NCI-H1417 (cell line): ENCODE measurements at places on chromosomes 1 and 21.

DNA sequence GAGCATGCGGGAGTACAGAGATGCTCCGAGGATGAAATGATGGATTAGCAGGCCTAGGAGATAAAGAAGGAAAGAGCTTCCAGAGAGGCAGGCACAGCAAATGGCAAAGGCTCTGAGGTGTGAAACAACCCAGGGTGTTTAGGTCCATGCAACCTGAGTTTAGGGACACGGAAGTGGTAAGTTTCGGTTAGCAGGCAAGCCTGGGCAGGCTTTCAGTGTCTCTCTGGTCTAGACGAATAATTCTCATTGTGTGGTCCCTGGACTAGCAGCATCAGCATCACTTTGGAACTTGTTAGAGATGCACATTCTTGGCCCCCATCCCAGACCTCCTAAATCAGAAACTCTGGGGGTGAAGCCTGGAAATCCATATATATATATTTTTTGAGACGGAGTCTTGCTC, 18.6 kb downstream of the NKAIN1 start:
- DNase-seq, result no peak

GRCh38 chr1:1364266-1364665, 5.9 kb upstream of the MXRA8 start:
- no peak for DNase-seq

GRCh38 chr1:112454316-112454715, 54.4 kb upstream of the WNT2B start:
- DNase-seq, result no peak

DNA sequence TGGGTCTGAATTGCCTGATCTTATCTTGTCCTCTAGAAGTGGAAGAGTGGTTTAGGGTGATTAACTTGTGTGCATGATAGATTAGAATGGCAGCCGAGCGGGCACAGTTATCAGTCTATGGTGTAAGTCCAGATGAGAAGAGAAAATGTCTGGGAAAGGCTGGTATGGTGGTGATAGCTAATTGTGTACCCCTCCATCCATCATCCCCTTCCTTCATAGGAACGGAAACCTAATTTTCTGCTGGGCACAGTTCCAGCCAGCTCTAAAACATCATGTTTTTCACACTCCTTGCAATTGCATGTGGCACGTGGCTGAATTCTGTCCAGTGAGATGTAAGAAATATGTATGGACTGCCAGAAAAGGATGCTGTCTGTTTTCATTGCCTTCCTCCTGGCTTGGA, 40.9 kb upstream of the ZP4 start:
- DNase-seq, result no peak

- DNase-seq, result no peak
Observed at GRCh38 chr1:53963460-53963859, 17.3 kb downstream of the LRRC42 start.

DNA sequence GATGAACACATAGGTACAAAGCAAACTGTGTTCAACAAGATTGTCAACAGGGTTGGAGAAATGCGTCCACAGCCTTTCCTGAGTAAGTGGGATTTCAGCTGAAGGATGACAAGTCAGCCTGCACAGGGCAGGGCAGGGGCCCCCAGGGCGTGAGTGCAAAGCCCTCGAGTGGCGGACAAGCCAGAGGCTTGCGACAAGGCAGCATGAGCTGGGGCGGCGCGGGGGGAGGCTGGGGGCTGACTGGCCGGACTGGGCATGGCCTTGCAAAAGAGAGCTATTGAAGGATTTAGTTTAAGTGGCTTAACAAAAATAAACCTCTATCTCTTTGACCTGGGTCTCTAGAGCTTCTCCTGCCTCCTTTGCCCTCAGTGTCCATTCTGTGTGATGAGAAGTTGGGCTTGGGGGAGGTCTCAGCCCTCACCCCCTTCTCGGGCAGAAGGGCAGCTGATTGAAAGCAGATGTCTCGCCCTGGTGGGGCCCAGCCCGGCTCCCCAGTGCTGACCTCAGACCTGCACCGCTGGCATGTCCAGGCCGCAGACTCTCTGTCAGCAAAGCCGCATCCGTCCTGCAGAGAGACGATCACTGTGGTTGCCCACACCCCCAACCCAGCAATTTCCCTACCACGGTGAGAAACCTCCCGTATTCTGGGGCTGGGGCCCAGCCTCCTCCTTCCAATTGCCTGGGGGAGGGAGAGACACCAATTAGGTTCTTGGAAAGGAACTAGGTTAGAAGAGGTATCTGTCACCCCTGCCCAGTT, 24.3 kb upstream of the EPS8L3 start:
- no peak for DNase-seq

DNA sequence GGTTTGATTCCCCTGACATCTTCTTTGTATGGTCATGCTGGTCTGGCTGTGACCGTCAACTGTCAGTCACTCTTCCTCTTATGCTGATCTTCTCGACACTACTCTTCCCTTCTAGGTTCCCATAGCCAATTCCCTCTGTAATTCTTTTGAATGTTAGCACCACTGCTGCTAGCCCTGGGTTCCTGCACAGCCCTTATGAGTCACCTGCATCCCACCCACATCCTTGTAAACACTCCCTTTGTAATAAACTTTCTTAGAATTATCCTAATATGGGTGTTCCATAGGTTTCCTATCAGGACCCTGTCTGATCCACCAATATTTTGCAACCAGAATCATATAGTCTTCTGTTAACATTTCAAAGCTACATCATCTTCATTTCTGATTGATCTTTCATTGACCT, 37.1 kb downstream of the JUN start:
- no peak for DNase-seq

- no peak for DNase-seq
Observed at GRCh38 chr21:45522381-45522780, 19.9 kb downstream of the SLC19A1 start.

- no peak for DNase-seq
Observed at GRCh38 chr21:38297194-38297631, 40.4 kb downstream of the KCNJ15 start.

- no peak for DNase-seq
Observed at GRCh38 chr1:169426174-169426705, 1.0 kb downstream of the CCDC181 start.

DNA sequence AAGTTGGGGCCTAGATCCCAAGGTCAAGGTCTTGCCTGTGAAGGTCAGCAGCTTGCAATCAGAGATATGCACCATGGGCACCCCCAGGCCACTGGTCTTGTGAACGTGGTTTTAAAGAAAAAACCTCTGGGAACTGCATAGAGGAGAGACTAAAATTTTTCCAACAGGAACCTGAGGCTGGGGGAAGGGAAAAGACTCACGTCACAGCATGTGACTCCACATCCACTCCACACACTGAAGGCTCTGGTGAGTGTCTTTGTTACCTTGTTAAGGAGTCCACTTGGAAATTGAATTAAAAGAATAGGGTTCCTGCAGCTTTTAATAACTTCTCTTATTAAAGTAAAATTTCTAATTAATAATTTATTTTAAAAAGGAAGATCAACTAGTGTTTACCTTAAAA, 224.9 kb downstream of the DAB1 start:
- DNase-seq, result no peak

DNA sequence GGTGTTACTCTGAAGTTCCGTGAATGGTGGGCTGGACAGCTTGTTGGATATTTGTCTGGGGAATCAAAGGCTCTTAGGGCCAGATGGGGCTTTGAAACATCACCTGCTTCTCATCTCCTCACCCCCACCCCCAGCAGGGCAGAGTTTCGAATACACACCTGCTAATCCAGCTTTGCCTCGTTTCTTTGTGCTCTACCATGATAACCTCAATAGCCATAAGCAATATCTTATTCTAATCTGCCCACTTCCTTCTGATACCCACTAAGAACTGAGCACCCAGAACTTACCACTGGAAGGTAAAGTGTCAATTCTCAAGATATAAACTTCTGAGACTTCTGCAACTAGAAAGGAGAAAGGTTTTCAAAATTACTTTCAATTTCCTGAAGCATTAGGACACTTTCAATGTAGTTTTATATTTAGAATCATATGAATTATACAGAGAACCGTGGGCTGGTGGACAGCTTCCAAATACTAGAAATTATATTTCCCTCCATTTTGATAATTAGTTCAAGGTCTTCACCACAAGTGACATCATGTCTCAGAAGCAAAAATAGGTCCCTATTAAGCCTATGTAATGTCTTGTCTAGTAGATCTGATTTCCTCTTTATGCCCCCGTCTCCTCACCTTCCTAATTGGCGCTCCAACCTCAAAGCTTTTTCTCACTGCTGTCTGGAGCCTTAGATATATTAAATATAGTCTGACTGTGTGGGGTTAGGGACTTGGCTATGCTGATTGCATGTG, 64.4 kb upstream of the NEK2 start:
- DNase-seq, result no peak

- DNase-seq, result no peak
Observed at GRCh38 chr1:235076504-235077162, 52.0 kb downstream of the TOMM20 start.

DNA sequence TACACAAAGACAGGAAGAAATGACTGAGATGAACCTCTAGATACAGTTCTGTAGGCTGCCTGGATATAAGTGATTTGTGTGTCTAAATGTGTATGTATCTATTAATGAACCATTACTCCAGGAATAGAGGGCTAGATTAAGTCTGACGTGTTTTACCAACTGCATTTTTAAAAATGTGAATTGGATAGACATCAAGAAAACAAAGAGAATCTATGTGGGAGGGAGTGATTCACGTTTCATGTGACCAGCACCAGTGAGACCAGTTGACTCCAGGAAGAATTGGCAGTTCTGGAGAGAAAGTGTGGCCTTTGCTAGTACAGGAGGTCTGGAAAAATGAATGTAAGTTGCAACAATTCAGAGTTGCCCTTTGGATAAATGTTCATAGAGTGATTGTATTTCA, 53.4 kb upstream of the RGS21 start:
- DNase-seq, result no peak

- no peak for DNase-seq
Observed at GRCh38 chr1:157252473-157252872, 114.3 kb upstream of the ETV3 start.

DNA sequence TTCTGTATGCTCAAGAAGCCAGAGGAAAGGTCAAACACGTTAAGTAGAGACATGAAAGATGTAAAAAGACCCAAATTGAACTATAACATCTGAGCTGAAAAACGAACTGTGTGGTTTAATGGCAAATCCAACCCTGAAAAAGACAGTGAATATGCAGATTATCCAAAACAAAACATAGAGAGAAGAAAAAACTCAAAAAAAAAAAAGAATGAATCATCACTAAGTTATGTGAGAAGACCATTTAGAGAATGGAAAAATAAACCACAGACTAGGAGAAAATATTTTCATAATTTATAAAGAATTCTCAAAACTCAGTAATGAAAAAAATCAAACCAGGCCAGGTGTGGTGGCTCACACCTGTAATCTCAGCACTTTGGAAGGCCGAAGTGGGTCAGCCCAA, 253.3 kb downstream of the PLPP3 start:
- DNase-seq, result no peak

- DNase-seq, result no peak
Observed at GRCh38 chr1:178645808-178646200, 79.2 kb upstream of the RALGPS2 start.

DNA sequence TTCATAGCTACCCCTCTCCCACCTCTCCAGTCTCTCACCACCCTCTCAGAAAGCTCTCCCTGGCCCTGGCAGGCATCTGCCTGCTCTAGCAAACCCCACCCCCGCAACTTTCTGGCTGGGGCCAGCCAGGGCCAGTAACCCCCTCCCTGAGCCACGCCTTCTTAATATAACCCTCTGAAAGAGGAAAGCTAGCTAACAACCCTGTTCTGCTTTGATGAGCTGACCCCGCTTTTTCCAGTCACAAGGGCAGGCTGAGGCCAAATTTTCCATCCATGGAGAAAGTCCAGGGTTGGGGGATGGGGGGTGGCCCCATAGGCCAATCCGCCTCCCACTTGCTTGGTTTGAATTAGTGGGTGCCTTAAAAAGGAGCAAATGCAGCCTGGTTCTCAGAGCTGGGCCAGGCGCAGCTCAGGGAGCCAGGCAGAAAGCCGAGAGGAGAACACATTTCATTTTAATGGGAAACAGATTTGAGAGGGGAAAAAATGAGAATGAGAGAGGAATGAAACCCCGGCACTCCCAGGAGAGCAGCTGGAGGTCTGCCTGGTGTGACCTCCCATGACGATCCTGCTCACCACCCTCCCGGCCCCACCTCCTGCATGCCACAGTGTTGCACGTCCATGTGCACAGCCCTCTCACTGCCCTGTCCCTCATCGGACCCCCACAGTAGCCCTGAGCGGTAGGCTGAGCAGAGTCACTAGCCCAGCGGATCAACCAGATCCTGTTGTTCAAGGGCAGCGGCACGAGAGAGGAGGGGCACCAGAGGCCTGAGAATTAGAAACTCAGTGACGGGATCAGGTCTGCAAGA, 62.3 kb downstream of the OPTC start:
- DNase-seq, result no peak

- DNase-seq, result no peak
Observed at GRCh38 chr21:35479529-35479928, 430.4 kb upstream of the RUNX1 start.

GRCh38 chr1:51572365-51572764, 44.5 kb upstream of the OSBPL9 start:
- no peak for DNase-seq

- no peak for DNase-seq
Observed at GRCh38 chr1:17892851-17893250, 137.7 kb downstream of the ACTL8 start.

- DNase-seq, result no peak
Observed at GRCh38 chr1:45995298-45995697, 137.1 kb downstream of the PIK3R3 start.

- DNase-seq, result no peak
Observed at GRCh38 chr1:218255090-218255489, 30.0 kb upstream of the RRP15 start.

DNA sequence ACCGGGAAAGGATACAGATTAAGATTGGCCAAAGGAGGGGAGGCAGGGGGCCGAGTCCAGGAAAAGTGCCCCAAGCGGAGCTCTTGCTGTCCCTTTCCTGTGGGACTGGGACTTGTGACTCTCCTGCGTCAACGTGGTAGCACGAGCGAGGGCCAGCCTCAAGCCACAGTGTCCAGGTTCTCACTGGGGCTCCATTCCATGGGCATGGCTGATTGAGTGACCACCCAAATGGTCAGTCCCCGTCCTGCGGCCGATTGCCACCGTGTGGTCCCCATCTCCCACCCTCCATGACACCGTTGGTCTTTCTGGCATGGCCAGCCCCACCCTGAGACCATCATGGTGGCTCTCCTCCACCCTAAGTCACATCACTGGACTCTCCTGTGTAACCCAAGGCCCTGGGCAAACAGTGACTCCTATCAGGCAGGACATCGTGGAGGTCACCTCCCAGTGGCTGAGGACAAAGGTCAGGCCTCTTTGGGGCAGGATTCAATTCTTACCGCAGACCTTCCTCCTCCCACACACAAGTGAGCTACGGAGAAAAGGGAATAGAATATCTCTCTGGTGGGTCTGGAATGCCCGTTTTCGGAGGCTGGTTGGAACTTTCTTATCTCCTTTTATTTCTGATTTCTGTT, 8.9 kb upstream of the C1orf174 start:
- DNase-seq, result no peak

DNA sequence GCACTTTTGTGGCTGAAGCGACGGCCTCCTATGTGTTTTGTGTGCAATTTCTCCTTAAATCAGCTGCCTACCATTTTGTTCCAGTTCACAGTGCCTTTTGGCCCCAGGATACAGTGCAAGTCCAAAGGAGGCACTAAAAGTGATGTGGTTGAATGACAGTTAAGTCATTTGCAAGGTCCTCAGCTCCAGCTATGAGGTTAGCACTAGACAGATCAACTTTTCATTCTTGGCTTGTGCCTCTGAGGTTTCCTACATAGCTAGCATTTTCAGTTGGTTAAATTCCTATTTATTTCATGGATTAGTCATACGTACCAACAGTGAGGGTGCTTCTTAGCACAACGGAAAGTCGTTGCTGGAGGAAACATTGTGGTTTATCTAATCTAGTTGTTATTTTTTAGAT, 59.3 kb upstream of the NTPCR start:
- no peak for DNase-seq
